A549 treated with ZK216348 at 1 μM for 4 hours (cell line): ENCODE measurements at places on chromosomes 5 and 9. TPM values are rescaled to one million over a fixed set of nuclear protein-coding genes. Genes with fewer than 3 reads are reported as not detected.

PCSK1 gene
- 0.09 to 0.29 TPM (median 0.25 TPM) in 5 replicates for total RNA-seq

MIGA2 gene
- 6.8 to 17.2 TPM (median 13.4 TPM) in 5 replicates for total RNA-seq

CNTFR gene
- total RNA-seq: 0.08 to 0.20 TPM (median 0.09 TPM) in 3 of 5 replicates, not detected in the others

GPR150 gene
- total RNA-seq: 0.11 to 0.15 TPM (median 0.12 TPM) in 3 of 5 replicates, not detected in the others

CCDC152 gene
- not detected in 5 replicates for total RNA-seq

TMEM174 gene
- total RNA-seq: not detected in 5 replicates

SPATA31A3 gene
- not detected in 5 replicates for total RNA-seq

KIAA1958 gene
- total RNA-seq: 1.2 to 3.1 TPM (median 2.1 TPM) in 5 replicates

LCP2 gene
- total RNA-seq: not detected in 5 replicates

MPDZ gene
- total RNA-seq: 10.6 to 13.4 TPM (median 13.0 TPM) in 5 replicates

CDO1 gene
- total RNA-seq: not detected in 5 replicates

IFNB1 gene
- total RNA-seq: not detected in 5 replicates

TLE1 gene
- total RNA-seq: 79.7 to 94.0 TPM (median 81.8 TPM) in 5 replicates

IFNA21 gene
- not detected in 5 replicates for total RNA-seq

ABCA2 gene
- total RNA-seq: 12.6 to 32.5 TPM (median 25.5 TPM) in 5 replicates

CDC20B gene
- total RNA-seq: 0.07 to 0.13 TPM (median 0.08 TPM) in 3 of 5 replicates, not detected in the others

TLR4 gene
- 0.05 to 0.16 TPM (median 0.13 TPM) in 5 replicates for total RNA-seq
